ENCODE measurements at places on chromosomes 7 and 10.

- DNase-seq: no peak
Measured at GRCh38 chr10:18297659-18298058, 157.4 kb downstream of the CACNB2 start.

DNA sequence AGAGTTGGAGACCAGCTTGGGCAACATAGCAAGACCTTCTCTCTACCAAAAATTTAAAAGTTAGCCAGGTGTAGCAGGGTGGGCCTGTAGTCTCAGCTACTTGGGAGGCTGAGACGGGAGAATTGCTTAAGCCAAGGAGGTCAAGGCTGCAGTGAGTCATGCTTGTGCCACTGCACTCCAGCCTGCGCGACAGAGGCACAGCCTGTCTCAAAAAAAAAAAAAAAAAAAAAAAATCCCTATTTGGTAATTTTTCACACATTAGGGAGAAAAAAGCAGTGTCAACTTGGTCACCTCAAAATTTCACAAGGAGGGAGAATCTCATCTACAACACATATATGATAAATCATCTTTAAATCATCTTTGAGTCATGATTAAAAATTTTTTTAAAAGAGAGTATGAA, 6.4 kb upstream of the ZNF398 start:
- DNase-seq: no peak

DNA sequence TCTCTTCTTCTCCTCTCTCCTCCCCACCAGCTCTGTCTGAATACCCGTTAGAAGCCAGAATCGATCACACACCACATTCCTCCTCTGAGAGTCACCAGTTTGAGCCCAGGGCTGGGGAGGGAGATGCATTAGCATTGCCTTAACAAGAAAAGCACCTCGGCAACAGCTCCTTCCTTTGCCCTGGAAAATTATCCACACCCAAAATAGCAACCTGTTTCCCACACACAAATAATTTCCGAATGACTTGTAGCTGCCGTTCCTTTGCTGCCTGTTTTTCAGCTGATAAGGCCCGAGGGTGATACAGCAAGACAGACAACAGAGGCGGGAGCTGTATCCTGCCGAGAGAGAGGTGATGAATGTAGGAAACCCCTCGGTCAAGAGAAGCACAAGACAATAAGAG, 91.3 kb downstream of the CPXM2 start:
- DNase-seq: no peak

GRCh38 chr7:131941291-131941690, 384.9 kb upstream of the PODXL start:
- DNase-seq: no peak

- DNase-seq: no peak
Measured at GRCh38 chr10:132298038-132298881, 9.5 kb downstream of the STK32C start.

DNA sequence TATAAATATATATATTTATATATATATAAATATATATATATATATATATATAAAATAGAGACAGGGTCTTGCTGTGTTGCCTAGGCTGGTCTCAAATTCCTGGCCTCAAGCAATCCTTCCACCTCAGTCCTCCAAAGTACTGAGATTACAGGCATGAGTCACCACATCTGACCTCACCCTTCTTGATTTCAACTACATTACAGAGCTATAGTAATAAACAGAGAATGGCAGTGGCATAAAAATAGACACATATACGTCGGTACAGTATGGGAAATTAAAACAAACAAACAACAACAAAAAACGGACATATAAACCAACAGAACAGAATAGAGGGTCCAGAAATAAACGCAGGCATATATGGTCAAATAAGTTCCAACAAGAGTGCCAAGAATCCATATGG, 77.6 kb upstream of the PPP1R3A start:
- no peak for DNase-seq

- DNase-seq: no peak
Measured at GRCh38 chr10:113316506-113316905, 236.3 kb upstream of the HABP2 start.

- peak; percentile 34 for DNase-seq
Measured at GRCh38 chr7:149670288-149670687, 103.1 kb downstream of the ZNF467 start.

- DNase-seq: peak; percentile 10
Measured at GRCh38 chr10:93071674-93072224, 1.9 kb upstream of the CYP26A1 start.

- no peak for DNase-seq
Measured at GRCh38 chr7:5652118-5652517, 129.3 kb downstream of the RNF216 start.

DNA sequence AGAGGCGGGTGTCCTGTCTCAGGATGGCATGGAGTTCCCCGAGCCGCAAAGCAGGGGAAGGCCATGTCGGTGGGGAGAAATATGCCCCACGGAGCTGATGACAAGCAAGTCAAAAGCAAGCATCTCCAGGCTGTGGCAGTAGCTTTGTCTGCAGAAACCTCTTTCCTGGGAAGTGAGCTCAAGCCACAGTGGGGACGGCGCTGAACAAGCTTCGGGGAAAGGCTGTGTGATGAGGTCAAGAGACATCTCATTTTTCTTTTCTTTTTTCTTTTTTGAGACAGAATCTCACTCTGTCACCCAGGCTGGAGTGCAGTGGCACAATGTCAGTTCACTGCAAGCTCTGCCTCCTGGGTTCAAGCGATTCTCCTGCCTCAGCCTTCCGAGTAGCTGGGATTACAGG, 62.6 kb downstream of the ELFN1 start:
- DNase-seq: no peak

DNA sequence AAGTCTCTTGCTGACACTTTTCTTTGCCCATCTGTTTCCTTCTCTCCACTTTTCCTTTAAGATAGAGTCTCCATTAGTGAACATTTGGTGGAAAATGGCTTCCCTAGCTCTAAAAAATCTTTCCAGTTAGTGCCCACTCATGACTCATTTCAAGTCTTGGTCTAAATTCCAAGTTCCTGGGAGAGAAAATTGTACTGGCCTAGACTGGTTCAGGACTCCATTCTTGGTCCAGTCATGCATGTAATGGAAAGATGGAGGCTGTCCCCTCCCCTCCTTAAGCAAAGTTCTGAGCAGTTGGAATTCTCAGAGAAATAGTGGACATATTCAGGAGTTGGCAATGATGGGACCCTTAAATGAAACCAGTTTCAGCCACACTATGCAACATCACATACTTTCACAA, 3.8 kb upstream of the ALDH18A1 start:
- DNase-seq: no peak

DNA sequence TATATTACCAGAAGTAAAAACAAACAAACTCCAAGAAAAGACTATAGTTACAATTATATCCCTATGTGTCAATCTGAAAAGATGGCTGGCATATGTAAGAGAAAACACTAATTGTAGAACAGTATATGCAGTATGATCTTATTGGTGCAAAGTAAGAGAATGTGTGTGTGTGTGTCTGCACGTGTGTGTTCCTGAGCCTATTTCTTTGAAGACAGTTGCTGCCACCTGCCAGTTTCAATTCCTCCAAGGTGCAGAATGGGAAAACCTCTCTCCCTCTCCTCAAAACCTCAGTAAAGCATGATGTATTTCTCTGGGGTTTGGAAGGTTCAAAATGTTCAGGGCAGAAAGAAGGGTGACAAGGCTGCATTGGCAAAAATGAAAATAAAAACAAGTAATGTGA, 8.8 kb upstream of the SFTPA1 start:
- no peak for DNase-seq

DNA sequence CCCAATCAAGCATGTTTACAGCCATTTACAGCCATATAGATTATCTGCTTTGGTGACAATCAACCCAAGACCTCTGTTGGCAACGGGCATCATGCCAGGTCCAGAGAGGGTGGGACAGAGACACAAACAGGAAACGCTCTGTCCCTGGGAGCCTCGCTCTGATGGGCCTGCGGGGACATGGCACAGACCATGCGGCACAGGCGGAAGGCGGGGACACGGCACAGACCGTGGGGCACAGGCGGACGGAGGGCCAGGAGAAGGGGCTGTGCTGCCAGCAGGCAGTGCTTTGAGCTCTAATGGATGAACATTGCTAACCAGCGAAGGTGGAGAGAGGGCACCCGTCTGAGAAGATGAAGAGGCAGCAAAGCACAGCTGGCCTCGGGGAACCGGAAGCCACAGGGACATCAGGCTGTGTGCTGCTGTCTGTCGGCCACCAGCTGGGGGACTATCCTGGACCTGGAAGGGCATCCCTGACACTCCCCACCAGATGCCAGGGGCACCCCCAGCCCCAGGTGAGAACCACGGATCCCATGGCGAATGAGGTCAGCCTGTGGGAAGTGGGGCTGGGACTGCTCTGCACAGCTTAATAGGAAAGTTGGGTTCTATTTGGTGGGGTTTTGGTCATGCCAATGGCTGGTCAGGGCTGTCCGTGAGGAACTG, 61.0 kb downstream of the DIP2C start:
- DNase-seq: no peak

GRCh38 chr7:29833929-29834328, 27.6 kb downstream of the WIPF3 start:
- no peak for DNase-seq

DNA sequence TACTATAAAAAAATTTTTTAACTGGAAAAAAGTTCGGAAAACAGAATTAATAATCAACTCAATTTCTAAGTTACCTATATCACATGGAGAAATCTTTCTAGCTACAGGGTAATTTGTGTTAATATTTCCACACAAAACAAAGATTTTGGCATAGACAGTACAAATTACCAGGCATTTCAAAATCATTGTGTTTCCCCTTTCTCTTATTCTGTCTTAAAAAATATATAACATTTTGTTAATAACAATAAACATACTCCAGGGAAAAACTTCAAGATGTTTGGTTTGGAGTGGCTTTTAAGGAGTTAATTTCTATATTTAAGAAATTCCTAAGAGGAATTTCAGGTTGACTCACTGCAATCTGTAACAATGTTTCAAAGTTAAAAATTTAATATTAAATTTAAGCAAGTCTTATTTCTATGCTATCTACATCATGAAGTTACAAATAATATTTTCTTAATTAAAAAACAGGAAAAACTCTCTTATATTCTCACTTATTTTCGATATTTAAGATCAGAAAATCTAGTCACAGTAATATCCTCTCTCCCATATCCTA, 132.6 kb downstream of the NRBF2 start:
- no peak for DNase-seq

DNA sequence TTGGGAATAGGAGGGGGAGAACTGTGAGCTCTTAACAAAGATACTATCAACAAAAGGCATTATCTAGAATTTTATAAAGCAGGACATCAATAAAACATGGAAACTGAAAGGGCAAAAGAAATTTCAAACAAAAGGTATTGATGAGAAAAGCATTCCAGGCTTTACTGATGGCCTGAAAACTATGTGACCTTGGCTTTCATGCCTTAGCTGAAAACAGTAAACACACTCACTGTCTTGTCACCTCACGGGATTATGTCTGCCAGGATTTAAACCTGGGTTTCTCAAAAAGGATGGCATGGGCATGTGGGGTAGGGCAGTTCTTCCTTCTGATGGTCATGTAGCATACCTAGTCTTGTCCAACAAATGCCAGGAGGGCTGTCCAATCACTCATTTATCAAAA, 22.9 kb downstream of the DOCK4 start:
- no peak for DNase-seq

DNA sequence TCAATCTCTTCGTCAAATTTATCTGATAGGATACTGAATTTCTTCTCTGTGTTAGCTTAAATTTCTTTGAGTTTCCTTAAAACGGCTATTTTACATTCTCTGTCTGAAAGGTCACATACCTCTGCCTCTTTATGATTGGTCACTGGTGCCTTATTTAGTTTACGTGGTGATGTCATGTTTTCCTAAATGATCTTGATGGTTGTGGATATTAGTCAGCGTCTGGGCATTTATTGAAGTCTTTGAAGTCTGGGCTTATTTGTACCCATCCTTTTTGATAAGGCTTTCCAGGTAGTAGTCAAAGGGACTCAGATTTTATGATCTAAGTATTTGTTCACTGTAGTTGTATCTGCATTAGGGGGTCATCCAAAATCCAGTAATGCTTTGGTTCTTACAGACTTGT, 1407.5 kb upstream of the LRRTM3 start:
- no peak for DNase-seq

GRCh38 chr10:79249186-79250121, 97.8 kb upstream of the PPIF start:
- DNase-seq: no peak

DNA sequence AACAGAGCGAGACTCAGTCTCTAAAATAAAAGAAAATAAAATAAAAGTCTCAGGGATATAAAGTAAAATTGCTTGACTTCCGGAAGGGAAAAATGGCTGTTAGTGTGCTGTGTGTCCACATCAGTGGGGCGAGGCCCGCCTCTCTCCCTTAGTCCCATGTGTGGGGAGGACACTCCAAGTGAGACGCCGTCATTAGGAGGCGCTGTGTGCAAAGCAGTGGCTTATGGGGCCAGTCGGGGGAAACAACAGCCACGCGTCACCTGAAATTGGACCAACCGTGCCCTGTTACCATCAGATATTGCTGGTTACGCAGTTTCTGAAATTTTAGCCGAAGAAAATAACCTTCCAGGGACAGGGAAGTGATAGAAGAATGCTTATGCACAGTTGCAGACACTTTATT, 15.8 kb downstream of the SFXN4 start:
- no peak for DNase-seq

- DNase-seq: no peak
Measured at GRCh38 chr10:42812028-42812427, 29.4 kb downstream of the BMS1 start.

GRCh38 chr10:102115775-102116174, 4.4 kb downstream of the LDB1 start:
- DNase-seq: no peak

DNA sequence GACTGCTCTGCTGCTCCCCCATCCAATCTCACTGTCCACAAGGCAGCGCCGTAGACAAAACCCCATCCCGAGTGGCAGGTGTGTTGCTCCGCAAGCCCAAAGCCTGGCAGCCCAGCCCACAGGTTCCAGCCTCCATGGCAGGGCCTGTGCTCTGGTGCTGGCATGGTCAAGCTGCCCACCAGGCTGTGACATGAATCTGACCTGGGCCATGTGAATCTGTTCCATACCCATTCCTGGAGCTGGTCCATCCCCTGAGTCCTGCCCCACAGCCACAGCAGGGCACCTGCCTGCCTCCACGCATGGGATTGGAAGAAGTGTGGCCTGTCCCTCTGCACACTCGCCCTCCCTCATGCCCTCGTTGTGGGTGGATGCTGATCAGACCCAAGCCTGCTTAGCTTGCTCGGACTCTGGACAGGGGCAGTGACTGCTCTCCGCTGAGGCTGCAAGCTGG, 128.8 kb downstream of the PTPN20 start:
- DNase-seq: no peak

- DNase-seq: no peak
Measured at GRCh38 chr10:70914316-70914864, 26.0 kb upstream of the PCBD1 start.

GRCh38 chr10:95382174-95382573, 91.4 kb upstream of the PDLIM1 start:
- no peak for DNase-seq

DNA sequence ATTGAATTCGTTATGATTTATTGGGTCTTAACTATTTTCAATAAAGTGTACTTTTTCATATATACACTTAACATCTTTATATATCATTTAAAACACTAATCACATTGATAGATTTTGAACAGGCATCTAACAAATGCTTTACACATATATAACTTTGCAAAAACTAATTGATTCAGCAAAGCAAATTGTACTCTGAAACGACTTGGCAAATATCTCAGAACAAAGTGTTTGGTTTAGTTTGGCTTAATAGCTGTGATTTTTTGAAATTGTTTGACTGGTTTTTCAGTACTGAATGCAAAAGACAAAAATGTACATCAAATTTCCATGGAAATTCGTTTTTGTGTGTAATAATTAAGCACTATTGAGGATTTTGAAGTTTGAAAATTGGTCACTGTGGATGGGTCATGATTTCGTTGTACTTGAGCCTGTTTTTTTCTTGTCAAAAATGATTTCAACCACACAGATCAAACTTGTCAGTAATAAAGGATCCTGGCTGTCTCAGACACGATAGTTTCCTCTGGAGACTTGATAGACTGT, 125.3 kb upstream of the SLC25A13 start:
- no peak for DNase-seq
